ENCODE measurements at places on chromosomes 1 and 21.

- DNase-seq: no peak
Observed at GRCh38 chr1:95236784-95237575, 3.0 kb downstream of the RWDD3 start.

- no peak for DNase-seq
Observed at GRCh38 chr1:231171623-231172197, 9.9 kb downstream of the TRIM67 start.

DNA sequence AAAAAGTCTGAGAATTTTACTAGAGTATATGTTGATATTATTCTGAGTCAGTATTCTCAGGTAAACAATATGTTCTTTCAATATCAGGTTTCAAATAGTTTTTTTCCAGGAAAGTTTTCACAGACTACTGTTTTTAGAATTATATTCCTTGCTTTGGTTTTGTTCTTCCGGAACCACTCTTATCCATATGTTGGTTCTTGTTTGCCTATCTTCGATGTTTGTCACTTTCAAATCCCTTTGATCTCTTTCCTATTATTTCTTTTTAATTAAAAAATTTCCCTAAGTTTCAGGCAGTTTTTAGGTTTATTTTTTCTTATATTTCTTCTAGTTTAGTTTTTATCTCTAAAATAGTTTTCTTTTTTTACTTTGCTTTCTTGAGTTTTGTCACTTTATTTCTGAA, 20.9 kb downstream of the NOS1AP start:
- no peak for DNase-seq

DNA sequence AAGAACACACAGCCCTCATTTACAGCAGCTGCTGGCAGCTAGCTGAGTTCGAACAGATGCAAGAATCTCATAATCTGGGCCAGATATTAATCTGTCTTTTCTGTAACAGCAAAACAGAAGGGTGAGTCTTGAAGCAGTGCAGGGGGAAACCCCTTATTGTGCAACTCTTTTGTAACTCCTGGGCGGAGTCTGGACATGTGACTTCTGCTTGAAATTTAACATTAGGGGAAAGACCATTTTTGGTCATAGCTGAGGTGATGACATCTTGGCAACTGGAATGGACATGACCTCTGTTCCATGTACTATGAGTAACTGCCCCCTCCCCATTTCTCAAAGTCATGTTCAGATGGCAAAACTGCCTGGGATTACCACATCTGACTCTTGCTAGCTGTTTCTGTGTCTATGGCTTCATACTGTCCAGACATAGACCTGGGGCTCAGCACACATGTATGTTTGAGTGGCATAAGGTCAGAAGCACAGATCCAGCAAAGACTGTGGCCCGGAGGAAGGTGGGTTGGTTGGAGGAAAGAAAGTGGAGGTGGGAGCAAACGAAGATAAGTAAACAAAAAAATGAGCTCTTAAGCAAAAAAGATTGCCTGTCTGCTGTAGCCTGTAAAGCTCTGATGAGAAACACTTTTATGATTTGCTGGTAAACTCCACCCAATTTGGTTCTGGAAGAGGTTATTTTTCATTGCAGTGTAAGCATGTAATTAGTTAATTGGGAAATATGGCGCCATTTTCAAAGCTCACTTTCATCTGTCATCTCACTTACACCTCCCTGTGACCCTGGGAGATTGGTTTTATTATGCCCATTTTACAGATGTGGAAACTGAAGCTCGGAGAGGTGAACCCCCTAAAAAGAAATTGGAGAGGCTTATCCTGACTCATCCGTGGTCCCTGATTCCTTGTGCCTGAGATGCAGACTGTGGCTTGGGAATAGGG, 26.1 kb downstream of the ETS2 start:
- no peak for DNase-seq

GRCh38 chr1:17539477-17540254, at the start of gene ARHGEF10L:
Gene ARHGEF10L (plus strand): TSS chr1:17539698. CDS start chr1:17580596, 40,898 bp downstream.
- DNase-seq: no peak

- DNase-seq: no peak
Observed at GRCh38 chr1:61926597-61926996, 184.3 kb downstream of the PATJ start.

GRCh38 chr1:192538407-192539296, 36.9 kb upstream of the RGS1 start:
- no peak for DNase-seq

DNA sequence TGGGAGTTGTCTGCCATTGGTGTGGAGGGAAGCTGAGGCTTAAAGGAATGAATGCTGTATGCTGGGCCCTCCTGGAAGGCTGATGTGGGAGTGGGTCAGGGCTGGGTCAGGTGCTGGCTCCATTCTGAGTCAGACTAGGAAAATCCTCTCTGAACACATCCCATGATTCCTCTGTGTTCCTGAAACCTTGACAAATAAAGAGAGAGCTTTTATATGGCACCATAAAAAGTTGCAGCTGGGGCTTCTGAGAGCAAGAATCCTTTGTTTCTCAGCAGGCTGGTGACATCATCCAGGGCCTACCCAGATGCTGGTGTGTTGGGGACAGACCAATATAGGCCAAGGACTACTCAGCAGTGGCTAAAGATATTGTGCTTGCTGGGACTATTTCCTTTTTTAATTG, 27.8 kb upstream of the NFASC start:
- DNase-seq: no peak

- no peak for DNase-seq
Observed at GRCh38 chr1:2416403-2416802, 4.0 kb upstream of the PEX10 start.

DNA sequence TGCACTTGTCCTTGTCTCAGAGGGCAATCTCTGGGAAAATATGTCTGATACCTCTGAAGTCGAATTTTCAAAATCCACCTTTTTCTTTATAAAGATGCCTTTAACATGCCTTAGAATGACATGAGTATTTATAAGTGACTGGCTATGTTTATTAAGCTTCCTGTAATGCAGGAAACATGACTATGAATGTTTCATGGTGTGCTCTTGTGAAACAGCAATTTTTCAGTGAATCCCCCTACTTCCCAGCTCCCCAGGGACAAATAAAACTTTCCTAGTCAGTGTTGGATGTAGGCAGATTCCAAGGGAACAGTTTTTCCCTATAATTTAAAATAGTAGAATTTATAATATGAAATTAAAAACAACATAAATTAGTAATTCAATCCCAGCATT, 437.0 kb downstream of the LMO4 start:
- no peak for DNase-seq

GRCh38 chr21:34189506-34189905, 116.1 kb downstream of the MRPS6 start:
- DNase-seq: no peak

GRCh38 chr1:214634267-214634666, 31.3 kb downstream of the CENPF start:
- DNase-seq: no peak

- DNase-seq: no peak
Observed at GRCh38 chr1:97895278-97895677, 25.6 kb downstream of the DPYD start.

DNA sequence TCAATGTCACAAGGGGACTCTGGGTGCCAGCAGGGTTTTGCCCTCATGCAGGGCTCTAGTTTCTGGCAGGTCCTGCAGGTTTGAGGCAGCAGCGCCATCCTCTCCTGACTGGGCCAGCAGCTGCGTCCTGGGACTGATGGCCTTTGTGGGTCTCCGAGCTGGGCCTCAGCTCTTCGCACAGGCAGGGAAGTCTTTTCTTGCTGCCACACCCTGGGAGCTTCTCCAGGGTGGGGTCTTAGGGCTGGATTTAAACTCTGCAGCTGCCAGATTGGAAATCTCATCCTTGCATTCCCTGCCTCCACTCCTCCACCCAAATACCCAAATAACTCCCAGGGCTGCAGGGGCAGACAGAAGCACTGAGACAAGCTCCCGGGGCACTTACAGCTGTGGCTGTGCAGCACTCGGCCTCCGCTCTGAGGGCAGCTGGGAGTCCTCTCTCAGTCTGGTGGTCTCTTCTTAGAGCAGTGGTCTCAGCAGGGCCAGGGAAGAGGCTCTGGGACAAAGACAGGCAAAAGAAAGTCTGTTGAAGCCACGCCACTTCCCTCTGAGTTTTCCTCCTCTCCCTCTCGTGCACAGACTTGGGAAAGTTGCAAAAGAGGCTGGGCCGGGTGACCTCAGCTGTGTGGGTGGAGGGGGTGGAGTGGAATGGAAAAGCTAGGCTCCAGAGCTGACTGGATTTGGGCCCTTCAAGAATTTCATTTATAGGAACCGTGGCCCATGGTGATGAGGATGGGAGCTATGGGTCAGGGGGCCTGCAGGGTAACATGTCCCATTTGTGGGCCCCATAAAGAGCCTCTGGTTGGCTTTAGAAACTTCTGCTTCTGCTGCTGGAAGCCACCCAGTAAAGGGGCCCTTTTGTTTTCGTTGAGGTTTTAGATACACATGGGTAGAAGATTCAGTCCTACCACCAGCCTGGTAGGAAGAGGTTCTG, at the start of gene RAB7B:
Gene RAB7B (minus strand): TSS at position 525 of the 931 bp plus-strand sequence. CDS start 9,260 bp downstream, outside the sequence.
- peak; percentile 49 for DNase-seq

GRCh38 chr1:158689110-158689509, 2.6 kb upstream of the SPTA1 start:
- DNase-seq: no peak

GRCh38 chr1:109091839-109092193, 1.3 kb downstream of the TMEM167B start:
- DNase-seq: no peak

DNA sequence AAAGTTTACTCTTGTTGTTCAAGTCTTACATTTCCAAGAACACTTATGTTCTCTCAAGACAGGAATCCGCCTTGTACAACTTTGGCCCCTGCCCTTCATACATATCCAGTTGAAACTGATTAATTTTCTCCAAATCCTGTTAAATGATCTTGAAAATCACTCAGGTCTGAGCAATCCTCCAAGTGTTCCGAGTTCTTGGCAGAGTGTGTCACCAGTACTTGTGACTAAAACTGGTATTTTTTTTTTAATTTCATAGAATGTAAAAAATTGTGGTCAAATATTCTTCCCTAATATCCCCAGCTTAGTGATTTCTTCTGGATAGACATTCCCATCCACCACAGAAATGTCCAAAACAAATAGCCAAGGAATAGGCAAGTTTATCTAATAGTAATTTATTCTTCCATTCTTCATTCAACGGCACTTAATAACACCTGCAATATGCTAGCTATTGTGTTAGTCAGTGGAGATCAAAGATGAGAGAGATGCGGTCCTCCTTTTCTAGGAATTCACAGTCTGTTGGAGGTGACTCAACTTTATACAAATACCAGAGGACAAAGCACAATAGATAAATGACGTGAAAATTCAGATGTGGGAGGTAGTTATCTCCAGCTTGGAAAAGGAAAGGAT, 71.4 kb downstream of the DIRAS3 start:
- DNase-seq: no peak

GRCh38 chr1:211326140-211326527, 499 bp upstream of the TRAF5 start:
- DNase-seq: no peak

DNA sequence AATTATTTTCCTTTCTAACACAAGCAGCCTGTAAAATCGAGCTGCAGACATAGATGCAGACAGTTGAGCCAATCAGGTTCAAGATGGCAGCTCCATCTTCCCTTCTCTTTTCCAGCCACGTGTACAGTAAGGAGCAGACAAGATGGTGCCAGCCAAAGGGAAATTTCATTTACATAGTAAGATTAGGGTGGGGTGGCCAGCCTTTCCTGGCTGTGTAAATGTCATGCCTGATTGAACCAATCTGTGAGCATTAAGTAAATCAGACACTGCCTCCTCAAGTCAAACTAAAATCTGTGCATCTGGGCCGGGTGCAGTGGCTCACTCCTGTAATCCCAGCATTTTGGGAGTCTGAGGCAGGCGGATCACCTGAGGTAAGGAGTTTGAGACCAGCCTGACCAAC, 60.2 kb downstream of the TBCE start:
- DNase-seq: no peak

- DNase-seq: no peak
Observed at GRCh38 chr1:25907601-25908000, 1.4 kb upstream of the STMN1 start.

GRCh38 chr1:109294481-109294880, 11.5 kb upstream of the PSRC1 start:
- DNase-seq: no peak

GRCh38 chr1:186627019-186627418, 53.2 kb downstream of the PTGS2 start:
- DNase-seq: no peak

- no peak for DNase-seq
Observed at GRCh38 chr1:165376811-165377311, 20.3 kb upstream of the LMX1A start.

GRCh38 chr1:162856260-162856659, 4.7 kb downstream of the CCDC190 start:
- no peak for DNase-seq
